Cerebellar cortex (tissue), 1 donor: ENCODE measurements at places on chromosomes 16 and 17.

DNA sequence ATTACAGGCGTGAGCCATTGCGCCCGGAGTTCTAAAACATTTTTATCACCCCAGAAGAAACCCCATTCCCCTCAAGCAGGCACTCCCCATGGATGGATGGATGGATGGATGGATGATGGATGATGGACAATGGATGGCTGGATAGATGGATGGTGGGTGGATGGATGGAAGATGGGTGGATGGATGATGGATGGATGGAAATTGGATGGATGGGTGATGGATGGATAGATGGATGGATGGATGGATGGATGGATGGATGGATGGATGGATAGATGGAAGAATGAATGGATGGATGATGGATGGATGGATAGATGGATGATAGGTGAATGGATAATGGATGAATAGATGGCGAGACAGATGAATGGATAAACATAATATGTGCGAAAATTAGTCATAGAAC is 16.5 kb downstream of the PLA2G10 start:
- no peak for DNase-seq

DNA sequence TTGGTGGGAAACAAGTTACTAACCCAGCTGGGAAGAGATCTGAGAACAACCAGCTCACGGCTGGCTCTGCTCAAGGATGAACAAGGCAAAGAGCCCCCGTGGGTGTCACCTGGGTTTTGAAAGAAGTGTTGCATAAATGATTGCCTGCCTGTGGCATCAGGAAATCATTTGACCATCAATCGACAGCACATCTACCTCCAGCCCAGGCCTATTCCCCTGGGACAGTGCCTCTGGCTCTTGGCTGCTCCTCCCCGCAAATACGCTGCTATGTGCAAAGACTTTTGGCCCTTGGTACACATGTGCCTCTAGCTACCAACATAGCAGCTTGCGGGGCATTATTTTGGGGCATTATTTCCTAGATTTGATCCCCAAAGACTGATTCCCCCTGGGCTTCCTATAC is 39.4 kb upstream of the SMPD3 start:
- DNase-seq = no peak

GRCh38 chr16:57759541-57760356 is 24.2 kb downstream of the KATNB1 start:
- DNase-seq = no peak

DNA sequence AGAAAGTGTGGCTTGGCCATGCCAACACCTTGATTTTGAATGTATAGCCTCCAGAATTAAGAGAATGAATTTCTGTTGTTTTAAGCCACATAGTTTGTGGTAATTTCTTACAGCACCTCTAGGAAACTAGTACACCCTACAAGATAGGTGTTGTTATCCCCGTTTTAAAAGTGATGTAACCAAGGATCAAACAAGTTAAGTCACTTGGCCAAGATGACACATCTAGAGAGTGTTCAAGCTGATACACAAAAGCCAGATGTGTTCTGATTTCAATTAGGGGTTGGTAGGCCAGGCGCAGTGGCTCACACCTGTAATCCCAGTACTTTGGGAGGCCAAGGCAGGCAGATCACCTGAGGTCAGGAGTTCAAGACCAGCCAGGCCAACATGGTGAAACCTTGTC is 396.5 kb upstream of the SOX9 start:
- no peak for DNase-seq

GRCh38 chr17:42076797-42077559 is 21.3 kb downstream of the ZNF385C start:
- DNase-seq = no peak

- no peak for DNase-seq
Measured at GRCh38 chr16:72961863-72962262, 86.1 kb downstream of the ZFHX3 start.

GRCh38 chr17:83192161-83192788 is 112.9 kb downstream of the METRNL start:
- no peak for DNase-seq

- no peak for DNase-seq
Measured at GRCh38 chr16:23830276-23830675, 5.5 kb upstream of the PRKCB start.

DNA sequence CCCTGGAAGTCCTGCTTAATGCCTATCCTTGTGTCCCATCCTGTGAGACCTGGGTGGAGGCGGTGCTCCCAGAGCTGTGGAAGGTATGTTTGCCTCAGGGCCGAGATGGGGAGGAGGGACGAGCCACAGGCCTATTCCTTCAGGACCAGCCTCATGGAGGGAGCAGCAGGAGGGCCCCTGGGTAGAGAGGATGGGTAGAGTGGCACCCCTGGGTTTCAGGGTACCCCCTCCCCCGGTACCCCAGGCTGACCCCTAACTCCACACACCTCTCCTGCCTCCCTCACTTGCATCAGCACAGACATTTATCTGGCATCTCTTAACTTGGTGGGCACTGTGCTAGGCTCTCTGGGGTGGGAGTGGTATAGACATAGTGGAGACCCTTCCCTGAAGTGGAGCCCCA is 7.1 kb downstream of the ASB16 start:
- no peak for DNase-seq

DNA sequence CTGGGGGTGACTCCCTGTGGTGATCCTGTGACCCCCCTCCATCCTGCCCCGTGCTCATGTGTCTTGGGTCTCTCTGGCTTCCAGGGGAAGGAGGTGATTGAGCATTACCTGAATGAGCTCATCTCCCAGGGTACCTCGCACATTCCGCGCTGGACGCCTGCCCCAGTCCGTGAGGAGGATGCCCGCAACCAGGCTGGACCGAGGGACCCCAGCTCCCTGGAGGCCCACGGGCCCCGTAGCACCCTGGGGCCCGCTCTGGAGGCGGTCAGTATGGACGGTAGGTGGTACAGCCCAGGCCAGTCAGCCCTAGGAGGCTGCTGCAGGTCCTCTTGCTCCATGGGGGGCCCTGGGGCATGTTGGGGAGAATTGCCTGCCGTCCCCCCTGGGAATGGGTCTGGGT is 33.6 kb downstream of the SEC14L5 start:
- DNase-seq = no peak

DNA sequence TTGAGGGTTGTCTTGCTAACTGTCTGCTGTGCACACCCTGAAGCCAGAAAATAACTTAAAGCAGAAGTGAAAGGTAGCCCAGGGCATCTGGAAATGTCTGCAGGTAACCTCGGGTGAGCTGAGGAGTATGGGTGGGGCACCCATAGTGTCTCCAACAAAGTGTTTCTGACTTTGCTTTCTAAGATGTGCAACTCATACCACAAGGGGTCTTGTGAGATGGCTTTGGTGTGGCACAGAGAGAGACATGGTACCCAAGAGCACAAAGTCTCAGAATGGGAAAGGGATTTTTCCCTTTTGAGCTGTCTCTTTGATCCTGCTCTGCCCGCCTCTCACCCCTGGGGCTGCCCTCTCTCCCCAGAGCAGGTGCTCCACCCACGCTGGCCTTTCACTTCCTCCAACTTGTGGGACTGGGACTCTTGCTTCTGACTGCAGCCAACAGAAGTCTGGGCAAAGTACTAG is 6.9 kb downstream of the CHD9 start:
- DNase-seq = no peak

DNA sequence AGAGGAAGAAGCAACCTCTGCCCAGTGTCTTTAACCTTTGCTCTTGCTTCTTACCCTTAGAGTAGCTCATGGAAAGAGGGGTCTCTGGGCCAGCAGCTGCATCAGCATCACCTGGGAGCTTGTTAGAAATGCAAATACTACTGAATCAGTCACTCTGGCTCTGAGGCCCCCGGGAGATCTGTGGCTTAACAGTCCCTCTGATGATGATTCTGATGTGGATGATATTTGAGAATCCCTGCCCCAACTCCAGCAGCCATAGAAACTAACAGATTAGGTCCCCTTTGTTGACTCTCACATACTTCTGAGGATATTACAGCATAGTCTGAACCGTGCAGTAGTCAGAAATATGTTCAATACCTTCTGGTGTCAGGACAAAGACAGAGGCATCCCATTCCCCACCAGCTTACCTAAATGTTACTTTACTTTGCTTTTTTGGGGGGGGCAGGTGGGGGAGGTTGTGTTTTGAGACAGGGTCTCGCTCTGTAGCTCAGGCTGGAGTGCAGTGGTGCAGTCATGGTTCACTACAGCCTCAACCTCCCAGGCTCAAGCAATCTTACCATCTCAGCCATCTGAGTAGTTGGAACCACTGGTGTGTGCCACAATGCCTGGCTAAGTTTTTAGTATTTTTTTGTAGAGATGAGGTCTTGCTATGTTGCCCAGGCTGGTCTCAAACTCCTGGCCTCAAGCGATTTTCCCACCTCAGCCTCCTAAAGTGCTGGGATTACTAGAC is 220.1 kb downstream of the CCDC182 start:
- DNase-seq = no peak

- peak; percentile 78 for DNase-seq
Measured at GRCh38 chr16:2147981-2148671, at the start of gene RAB26. RAB26 (plus strand) TSS chr16:2148625; CDS start chr16:2148784, 159 bp downstream.

GRCh38 chr17:2749784-2750181 is 331 bp upstream of the CCDC92B start:
- DNase-seq = peak; percentile 63

DNA sequence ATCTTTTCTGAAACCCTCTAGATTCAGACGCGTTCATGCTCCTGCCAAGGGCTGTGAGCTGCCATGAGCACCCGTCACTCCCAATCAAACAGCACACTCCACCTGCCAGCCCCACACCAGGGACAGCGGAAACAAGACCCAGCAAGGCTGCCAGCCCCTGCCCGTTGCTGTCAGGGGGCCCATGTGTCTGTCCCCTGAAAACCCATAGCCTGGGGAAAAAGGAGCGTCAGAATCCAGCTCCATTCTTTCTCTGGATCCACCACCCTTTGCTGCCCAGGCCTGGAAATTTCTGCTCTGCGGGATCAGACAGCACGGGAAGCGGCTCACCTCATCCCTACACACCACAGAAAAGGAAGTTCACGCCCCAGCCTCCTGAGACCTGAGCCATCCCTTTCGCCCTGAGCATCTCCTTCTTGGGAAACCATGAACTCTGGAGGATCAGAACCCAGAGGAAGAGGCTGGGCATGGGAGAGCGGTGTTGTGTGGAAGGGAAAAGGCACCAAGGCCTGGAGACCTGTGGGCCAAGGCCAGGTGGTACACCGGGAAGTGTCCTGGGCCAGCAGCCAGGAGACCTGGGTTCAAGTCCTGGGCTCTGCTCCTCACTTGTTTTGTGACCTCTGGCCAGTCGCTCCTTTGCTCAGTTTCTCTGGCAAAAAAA is 51.5 kb upstream of the RCVRN start:
- DNase-seq = peak; percentile 87

- DNase-seq = no peak
Measured at GRCh38 chr17:32249475-32249874, 16.2 kb upstream of the RHBDL3 start.

DNA sequence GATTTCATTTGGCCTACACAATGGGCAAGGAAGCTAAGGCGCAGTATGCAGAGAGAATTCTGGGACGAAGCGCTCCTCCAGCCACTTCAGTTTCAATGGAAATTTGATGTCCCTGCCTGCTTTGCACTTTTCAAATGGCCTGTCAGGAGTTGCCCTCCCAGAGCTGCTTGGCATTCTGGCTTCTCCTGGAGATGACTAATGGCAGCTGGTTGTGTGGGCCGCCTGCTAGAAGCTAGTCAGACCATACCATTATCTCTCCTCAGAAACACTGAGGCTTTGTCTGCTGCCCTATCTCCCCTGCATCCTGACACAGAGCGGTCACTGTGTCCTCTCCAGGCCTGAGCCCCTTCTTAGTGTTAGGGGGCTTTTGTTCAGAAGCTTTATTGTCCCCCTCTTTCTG is 180.1 kb downstream of the SPECC1 start:
- peak; percentile 47 for DNase-seq

- no peak for DNase-seq
Measured at GRCh38 chr17:7346761-7347614, 5.0 kb upstream of the KCTD11 start.

GRCh38 chr17:17852930-17853329 is 16.1 kb upstream of the SREBF1 start:
- no peak for DNase-seq

DNA sequence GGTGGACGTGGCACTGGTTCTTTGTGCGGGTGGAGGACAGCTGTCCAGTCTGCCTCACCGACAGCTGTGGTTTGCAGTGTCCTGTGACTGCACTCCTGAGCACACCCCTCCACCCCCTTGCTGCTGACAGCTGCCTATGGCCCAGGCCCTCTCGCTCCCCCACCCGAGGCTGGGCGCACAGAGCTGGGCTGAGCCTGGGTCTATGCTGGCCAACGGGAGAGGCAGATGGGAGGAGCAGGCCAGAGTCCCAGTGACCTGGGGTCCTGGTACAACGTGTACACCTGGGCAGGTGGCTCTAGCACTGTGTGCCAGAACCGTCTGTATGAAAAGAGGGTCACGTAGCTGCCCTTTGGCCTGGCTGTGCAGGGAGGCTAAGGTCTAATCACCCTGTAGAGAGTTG is 30.5 kb downstream of the BAIAP2 start:
- no peak for DNase-seq

DNA sequence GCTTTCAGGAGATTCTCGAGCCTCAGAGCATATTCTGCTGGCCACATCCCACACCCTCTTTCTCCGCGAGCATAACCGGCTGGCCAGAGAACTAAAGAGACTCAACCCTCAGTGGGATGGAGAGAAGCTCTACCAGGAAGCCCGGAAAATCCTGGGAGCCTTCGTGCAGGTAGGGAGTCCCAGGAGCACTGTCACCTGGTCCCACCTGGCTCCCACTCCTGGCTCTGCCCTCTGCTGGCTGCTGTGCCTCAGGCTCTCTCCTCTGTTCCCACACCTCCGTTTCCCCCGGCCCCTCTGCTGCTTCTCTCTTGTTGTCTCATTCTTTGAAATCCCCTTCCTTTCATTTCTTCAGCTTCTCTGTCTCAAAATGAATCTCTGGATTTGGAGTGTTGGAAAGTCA is 16.4 kb downstream of the LPO start:
- no peak for DNase-seq

DNA sequence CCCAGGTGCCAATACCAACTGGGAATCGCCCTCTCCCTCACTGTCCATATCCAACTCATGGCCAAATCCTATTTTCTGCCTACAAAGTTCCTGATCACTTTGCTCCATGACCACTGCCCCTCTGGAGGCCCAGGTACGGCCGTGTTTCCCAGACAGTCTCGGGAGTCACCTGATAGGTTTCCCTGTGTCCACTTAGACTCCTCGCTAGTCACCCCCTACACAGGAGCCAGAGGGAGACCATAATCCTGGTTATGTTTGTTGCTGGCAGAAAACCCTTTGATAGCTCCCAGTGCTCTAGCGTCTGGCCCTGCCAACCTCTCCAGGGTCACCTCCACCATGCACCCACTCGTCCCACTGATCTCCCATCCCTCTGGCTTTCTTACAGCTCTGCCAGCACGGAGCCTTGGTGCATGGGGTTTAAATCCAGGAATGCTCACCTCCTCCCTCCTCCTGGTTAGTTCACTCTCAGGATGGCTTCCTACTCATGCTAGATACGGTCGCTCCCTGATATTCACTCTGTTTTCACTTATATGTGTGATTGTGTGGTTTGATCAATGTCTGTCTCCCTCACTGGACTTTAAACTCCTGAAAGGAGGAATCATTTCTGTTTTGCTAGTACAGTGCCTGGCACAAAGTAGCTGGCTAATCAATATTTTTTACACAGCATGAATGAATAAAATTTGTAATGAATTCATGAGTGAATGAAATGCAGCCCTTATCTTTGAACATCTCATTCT is 7.5 kb upstream of the CALB2 start:
- no peak for DNase-seq
